Psoas muscle (tissue), 8 donors: ENCODE measurements at places on chromosomes 5 and 9.

DNA sequence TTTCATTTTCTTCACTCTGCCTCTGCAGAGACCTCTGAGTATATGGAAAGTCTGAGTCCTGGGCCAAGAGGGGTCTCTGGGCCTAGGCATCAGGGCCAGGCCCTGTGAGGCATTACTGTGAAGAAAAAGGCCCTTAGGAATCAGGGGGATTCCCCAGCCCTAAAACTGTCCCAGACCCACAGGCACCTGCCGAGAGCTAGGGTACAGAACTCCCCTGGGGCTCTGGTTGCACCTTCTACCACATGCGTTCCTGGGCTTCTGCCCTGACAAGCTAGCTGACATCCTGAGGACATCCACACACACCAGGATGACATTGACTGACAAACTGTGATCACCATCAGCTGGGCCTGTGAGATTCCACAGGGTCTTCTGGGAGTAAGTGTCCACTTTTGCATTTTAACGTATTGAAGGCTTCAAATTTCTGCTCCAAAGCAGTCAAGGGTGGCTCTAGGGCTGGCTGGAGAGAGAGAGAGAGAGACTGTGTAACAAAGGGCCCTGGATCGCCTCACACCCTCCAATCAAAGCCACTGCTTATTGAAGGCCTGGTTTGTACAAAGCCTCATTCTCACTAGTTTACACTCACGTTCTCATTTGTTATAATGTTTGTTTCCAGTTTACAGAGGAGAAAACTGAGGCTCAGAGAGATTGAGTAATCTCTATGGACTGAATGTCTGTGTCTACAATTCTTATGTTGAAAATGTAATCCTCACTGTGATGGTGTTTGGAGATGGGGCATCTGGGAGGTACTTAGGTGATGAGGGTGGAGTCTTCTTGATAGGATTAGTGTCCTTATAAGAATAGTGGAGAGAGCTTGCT is 45.1 kb downstream of the TGFBI start:
- DNase-seq: no peak

- no peak for DNase-seq
Observed at GRCh38 chr5:133713751-133714150, 101.4 kb upstream of the FSTL4 start.

- no peak for DNase-seq
Observed at GRCh38 chr5:10364186-10364689, 10.7 kb downstream of the MARCHF6 start.

DNA sequence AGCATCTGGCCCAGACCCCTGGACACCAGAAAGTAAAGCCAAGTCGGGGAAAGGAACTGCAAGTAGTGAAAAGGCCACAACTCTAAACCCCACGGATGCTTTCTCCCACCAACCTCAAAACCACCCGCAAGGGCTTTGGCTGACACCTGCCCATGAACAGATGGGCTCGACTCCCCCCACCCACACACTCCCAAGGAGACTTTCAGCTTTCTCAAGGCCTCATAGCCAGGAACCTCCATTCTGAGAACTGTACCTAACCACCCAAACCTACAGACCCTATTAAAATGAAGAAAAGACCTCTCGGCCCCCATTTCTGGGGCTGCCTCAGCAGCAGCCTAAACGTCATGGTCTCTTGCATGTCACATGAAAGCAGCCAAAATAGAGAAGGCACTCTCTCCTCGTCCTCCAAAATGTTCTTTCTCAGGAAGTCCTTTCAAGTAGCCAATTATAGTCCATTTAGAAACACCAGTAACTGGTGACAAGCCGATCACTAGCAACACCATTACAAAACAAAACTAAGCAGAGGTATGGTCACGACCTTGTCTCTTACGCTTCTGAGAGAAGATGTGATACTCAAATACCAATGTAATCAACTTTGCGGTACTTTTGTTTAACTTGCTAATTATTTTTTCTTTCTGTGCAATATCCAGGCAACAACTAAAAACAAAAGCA is 2.9 kb downstream of the B4GALT1 start:
- no peak for DNase-seq

GRCh38 chr9:123676869-123677268 is 253.1 kb downstream of the DENND1A start:
- no peak for DNase-seq

- DNase-seq: no peak
Observed at GRCh38 chr5:51657340-51658240, 274.3 kb downstream of the ISL1 start.

DNA sequence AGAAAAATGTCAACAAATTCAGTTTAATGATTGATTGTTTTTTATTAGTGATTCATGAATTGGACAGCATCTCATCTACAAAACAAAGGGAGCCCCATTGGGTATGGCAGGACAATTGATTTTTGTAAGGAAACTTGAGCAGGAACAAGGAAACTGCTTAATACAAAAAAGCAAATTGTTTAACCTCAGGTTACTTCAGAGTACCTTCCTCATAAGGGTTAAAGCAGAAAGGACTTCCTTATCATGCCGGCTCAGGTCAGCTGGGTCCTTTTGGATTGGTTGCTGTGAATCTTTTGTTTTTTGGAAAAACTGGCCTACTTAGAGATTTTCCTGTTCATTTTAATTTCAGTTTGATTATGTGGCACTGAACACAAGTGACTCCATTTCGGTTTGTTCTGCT is 211.8 kb downstream of the ARRDC3 start:
- no peak for DNase-seq

GRCh38 chr9:95003689-95004410 is 277.4 kb downstream of the AOPEP start:
- peak; percentile 63 for DNase-seq

GRCh38 chr9:123175854-123176629 is 92.3 kb downstream of the STRBP start:
- DNase-seq: no peak

- peak; percentile 57 for DNase-seq
Observed at GRCh38 chr5:16464664-16465543, 696 bp downstream of the ZNF622 start.

- DNase-seq: no peak
Observed at GRCh38 chr9:100549048-100549447, 28.8 kb upstream of the CAVIN4 start.

GRCh38 chr5:133952729-133953567 is 15.5 kb downstream of the C5orf15 start:
- peak; percentile 70 for DNase-seq

DNA sequence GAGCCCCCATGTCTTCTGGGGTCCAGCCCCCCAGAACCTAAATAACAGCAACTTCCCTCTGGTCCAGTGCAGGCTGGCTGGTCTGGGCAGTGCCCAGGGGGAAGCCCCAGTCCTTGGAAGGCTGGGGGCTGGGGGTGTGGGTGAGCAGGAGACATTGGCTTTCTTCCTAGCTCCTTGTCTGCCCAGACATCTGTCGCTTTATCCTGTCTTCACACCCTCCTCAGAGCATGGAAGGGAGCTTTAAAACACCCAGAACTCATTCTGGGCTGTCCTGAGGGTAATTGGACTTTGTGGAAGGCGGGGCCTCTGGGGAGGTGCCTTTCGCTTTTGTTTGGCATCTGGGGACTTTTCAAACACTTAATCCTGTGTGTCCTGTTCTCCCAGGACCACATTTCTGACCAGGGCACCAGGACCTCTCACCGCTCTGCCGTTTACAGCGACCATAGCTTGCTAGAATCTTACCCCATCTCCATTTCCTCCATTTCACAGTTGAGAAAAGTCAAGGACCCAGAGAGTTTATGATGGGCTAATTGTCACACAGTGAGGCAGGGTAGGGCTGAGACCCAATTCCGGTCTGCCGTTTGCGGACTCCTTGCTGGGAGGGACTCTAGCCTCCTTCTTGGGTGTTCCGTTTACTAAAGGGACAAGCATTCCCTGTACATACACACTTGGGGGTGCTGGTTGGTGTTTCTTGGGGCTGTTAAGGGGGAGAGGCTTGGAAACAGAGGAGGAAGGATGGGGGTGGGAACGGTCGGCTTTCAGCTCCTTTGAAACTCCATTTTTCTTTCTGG is 1.1 kb downstream of the GSN start:
- no peak for DNase-seq

DNA sequence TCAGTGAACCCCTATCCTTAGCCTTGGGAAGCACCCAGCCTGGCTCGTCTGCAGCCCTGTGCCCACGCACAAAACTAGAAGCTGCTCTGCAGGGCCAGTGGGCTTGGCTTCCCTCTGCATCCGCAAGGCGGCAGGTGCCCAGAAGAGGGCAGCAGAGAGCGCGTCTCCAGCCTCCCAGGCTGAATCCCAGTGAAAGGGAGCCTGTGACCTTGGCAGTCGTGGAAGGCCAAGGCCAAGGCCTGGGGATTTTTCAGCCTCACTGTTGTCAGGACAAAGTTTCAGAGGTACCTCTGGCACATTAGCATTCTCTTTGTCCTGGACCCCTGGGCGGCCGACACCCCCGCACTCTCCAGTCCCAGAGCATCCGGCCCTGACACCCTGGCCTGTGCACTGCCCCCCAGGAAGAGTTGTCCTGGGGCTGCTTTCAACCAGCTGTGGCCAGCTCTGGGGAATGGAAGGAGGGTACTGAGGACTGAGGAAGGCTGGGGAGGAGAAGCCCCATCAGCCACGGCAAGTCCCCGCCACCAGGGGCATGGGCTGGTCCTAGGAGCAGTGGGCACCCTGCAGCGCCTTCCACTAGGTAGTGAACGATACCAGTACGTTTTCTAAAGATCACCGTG is 63.6 kb upstream of the IL17B start:
- peak; percentile 91 for DNase-seq

- no peak for DNase-seq
Observed at GRCh38 chr9:37363124-37363523, 59.4 kb upstream of the GRHPR start.

GRCh38 chr9:131421691-131422090 is 27.8 kb downstream of the PRRC2B start:
- DNase-seq: peak; percentile 36

DNA sequence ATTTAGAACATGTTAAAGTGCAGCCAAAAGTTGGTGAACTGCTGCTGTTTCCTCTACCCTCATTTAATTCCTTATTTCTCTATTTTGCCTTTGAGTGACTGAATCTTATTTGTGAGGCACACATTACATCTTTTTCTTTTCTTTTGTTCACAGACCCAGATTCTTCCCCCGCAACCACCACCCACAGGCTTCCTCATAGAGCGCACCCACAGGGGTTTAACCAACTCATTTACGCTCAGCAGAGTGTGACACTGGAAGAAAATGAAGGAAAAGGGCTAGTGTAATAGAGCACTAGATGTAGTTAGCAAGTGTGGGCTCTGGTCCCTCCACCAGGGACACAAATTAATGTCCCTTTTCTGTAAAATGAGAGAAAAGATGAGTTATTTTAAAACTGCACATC is 200.7 kb downstream of the PARP8 start:
- no peak for DNase-seq

DNA sequence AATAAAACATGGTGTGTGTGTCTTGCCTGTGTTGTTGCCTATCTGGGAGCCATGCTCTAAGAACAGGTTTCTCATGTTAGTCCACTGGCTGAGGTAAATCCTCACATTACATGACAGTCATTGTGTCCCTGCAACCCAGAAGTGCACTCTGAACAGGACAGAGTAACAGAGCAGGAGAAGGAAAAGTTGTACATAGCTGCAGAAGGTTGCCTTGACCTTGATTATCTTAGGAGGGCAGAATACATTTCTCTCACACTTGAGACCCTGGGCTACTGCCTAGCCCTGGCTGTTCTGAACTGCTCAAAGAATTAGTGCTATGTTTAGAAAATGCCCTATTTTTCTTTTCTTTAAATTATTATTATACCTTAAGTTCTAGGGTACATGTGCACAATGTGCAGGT is 16.9 kb downstream of the ZNF189 start:
- DNase-seq: no peak

DNA sequence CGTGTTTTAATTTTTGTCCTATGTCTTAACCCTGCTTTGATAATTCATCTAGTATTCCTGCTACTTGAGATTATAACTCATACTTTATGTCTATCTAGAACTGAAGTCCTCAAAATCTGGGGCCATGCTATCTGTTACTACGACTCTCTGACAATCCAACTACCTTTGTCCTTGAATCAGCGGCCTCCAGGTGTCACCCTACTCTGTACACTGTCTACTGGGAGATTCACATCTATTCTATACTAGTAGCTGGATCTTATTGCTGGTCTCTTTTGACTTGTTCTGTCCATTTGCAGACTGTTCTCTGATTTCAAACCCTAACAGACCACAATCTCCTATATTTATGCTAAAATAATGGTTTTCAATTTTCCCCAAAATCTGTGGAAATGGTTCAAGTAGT is 225.5 kb upstream of the ELAVL2 start:
- no peak for DNase-seq

- DNase-seq: no peak
Observed at GRCh38 chr9:24961762-24962161, 416.1 kb upstream of the IZUMO3 start.
